ENCODE measurements at places on chromosomes 2 and 18.

DNA sequence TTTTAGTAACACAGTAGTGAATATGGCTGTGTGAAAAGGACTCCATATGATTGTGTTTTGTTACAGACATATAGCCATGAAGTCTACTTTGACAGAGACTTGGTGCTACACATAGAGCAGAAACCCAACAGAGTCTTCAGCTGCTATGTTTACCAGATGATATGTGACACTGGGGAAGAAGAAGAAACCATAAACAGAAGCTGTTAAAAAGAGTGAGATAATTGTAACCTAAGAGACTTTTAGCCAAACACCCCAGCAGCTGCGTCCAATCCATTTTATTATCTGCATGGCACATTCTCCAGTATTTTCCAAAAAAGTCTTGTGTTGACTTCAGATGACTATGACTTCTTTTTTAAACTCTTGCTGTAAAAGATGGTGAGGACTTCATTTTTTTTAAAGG lies 41.4 kb upstream of the CYBRD1 start:
- no peak for DNase-seq

DNA sequence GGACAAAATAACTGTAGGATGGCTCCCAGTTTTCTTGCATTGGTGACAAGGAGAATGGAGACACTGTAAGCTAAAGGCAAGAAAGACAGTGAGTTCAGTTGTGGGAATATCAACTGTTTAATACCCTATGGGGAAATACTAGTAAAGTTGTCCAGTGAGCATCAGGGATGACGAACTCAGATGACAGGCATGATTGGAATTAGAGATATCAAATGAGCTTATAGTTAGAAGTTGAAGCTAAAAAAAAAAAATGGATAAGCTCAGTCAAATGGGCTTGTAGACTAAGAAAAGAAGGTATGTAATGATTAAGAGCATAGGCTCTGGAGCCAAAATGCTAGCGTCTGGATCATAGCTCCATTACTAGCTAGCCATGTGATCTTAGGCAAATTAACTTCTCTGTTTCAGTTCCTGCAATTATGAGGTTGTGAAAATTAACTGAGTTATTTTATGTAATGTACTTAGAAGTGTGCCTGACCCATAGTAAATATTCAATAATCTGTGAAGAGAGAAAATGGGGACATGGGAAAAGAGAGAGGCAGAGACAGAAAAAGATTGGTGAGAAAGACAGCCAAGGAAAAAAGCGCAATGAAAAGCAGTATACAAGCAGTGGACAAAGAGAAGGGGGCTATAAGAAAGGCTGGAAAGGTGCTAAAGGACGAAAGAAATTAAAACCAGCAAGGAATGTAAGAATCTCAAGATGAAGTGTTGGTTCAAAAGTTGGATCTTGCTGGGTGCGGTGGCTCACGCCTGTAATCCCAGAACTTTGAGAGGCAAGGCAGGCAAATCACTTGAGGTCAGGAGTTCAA lies 95.7 kb upstream of the SLC39A10 start:
- no peak for DNase-seq

- DNase-seq = no peak
Measured at GRCh38 chr2:46356991-46357390, 59.8 kb downstream of the EPAS1 start.

DNA sequence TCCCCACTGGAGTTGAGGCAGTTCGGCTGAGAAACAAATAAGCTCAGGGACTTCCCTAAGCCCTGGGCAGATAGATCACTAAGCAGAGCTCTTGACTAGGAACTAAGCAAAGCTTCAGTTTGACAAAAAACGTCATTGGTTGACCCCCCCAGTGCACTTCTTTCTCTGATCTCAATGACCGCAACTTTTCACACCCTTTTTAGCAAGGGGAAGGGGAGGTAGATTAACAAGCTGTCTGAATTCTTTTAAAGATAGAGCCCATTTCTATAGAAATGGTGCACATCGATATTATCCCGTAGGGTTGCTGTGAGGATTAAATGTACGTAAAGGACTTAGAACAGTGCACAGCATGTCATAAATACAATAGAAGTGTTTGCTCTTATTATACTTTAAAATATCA lies 42.5 kb downstream of the PIEZO2 start:
- no peak for DNase-seq

DNA sequence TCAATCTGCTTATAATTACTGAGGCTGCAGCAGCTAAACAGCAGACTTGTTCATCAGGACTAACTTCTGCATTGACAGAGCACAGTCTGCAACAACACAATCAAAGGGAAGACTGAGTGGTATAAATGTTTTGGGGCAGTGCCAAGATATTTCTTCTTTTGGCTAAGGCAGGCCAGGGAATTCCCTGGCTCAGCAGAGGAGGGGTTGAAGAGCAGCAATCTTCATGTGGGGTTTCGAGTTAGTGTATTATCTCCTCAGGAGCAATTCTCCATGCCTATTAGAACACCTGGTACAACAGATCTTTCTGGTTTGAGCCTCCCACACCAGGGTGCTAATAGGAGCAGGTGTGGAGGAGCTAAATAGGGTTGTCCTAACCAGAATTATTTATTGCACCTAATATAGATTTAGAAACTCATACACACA lies 103.0 kb upstream of the STK17B start:
- no peak for DNase-seq

GRCh38 chr2:223732346-223732745 lies 105.0 kb downstream of the AP1S3 start:
- no peak for DNase-seq

All from retina (tissue), 1 donor.